ENCODE measurements at places on chromosomes 2 and 18. TPM values are rescaled to one million over a fixed set of nuclear protein-coding genes. Genes with fewer than 3 reads are reported as not detected.
A peak's percentile ranks its signal among the peaks of the same experiment; 100 is the strongest.

The WBP1 gene
- 59.4 TPM for total RNA-seq

GRCh38 chr2:209423562-209424198 lies at the start of gene MAP2:
TSS of gene MAP2 (plus strand) at chr2:209424047. CDS start at chr2:209653171, 229,124 bp downstream.
- DNase-seq, result peak; percentile 96

- DNase-seq, result no peak
These were observed 1899.8 kb upstream of the PIK3C3 start for GRCh38 chr18:40055262-40055661.

- no peak for DNase-seq
These were observed 264.3 kb upstream of the SLC39A10 start for GRCh38 chr2:195392446-195393336.

- peak; percentile 78 for DNase-seq
These were observed 616 bp upstream of the SP5 start for GRCh38 chr2:170714381-170715061.

The GMPPA gene
- 16.5 TPM for total RNA-seq

The CRYBA2 gene
- not detected for total RNA-seq

The FSHR gene
- not detected for total RNA-seq

- DNase-seq, result no peak
These were observed 157.3 kb downstream of the RHBDD1 start for GRCh38 chr2:226993171-226993570.

DNA sequence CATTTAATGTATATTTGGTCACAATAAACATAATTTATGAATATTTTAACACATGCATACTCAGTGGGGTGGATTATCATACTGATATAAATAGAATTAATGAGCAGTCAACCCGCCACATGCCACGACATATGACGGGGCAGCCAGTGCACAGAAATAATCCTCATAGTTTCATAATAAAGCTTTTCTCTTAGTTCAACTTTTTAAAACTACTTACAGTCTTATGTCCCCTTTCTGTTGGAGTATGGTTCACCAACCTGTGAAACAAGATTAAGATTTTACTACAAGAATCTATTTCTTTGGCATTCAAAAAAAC lies 75.6 kb upstream of the ETAA1 start:
- DNase-seq, result no peak

The HOXD8 gene
- not detected for total RNA-seq

DNA sequence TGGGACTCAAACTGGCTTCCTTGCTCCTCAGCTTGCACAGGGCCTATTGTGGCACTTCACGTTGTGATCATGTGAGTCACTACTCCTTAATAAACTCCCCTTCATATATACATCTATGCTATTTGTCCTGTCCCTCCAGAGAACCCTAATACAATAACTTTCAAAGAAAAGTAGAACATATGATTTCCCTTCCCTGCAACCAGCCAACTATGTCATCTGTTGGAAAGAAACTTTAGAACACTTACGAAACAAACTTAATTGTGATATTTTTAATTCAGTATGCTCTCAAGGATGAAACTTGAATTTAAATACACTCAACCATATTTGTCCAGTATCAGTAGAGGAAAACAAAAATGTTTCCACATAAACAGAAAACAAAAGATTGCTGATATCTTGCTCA lies 84.4 kb downstream of the DYM start:
- DNase-seq, result no peak

The UNC80 gene
- total RNA-seq, result 0.29 TPM
